Trophoblast cell (in vitro differentiated cells and primary cell): ENCODE measurements at places on chromosomes 3 and 15.
A peak's percentile ranks its signal among the peaks of the same experiment; 100 is the strongest.

DNA sequence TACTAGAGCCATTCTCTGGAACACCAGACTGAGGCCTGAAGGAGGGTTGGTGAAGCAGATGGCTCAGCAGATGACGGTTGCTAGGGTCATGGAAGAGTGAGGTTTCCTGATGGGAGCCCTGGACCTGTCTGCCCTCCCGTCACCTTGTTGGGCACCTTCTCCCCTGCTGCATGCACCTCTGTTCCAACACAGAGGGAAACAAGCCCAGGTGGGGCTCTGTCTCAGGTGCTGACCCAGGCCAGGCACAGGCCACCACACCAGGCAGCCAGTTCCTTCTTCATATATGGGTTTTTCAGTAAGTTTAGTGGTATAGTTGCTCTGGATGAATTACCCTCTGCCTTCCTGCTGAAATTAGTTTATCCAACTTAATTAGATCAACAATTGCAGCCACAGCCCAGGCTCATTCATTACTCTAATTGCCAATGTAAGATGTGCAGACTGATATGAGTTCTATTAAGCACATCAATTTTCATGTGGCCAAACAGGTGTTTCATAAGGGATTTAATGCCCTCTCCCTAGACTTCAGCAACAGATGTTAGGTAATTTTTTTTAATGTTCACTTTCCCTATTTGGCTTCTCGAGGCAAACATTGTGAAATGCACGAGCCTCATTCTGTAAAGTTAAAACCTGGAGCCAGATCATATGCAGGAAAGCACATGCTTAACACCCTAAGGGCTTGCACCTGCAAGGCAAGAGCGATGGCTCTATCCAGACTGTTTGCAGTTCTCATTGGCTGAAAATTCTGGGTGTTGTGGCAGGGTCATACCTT lies 174.8 kb downstream of the CHDH start:
- DNase-seq = no peak

DNA sequence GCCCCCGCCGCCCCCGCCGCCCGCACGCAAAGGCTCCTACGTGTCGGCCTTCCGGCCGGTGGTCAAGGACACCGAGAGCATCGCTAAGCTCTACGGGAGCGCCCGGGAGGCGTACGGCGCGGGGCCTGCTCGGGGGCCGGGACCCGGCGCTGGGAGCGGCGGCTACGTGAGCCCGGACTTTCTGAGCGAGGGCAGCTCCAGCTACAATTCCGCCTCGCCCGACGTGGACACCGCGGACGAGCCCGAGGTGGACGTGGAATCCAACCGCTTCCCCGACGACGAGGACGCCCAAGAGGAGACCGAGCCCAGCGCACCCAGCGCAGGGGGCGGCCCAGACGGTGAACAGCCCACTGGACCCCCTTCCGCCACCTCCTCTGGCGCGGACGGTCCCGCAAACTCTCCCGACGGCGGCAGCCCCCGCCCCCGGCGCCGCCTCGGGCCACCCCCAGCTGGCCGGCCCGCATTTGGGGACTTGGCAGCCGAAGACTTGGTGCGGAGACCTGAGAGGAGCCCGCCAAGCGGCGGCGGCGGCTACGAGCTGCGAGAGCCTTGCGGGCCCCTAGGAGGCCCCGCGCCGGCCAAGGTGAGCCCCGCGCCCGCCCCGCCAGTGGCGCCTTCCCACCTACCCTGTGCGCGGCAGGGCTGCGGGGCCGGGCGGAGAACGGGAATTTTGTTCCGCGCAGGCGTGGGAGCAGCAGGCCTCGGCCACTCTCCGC lies 2.4 kb downstream of the SKOR1 start:
- no peak for DNase-seq

GRCh38 chr15:69848551-69849231 lies 249.0 kb downstream of the TLE3 start:
- DNase-seq = no peak

DNA sequence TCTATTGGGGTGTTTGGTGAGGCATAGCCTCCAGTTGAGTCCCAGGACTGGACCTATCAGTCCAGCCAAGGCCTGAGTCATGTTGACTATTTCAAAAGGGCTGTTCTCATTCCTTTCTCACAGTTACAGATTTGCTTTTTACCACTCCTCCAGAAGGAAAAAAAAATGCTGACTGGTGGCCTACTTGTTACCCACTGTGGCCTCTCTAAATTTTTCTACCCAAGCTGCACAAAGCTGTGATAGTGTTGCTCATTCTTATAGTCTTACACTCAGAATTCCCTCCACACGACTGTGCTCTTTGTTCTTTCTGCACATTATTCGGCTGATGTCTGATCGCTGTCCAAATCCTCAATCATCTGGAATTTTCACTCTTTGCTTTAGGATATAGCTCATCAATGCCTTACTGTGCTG lies 1142.2 kb downstream of the IGSF11 start:
- no peak for DNase-seq

- DNase-seq = no peak
Observed at GRCh38 chr15:95323796-95324195, 1006.7 kb upstream of the NR2F2 start.

DNA sequence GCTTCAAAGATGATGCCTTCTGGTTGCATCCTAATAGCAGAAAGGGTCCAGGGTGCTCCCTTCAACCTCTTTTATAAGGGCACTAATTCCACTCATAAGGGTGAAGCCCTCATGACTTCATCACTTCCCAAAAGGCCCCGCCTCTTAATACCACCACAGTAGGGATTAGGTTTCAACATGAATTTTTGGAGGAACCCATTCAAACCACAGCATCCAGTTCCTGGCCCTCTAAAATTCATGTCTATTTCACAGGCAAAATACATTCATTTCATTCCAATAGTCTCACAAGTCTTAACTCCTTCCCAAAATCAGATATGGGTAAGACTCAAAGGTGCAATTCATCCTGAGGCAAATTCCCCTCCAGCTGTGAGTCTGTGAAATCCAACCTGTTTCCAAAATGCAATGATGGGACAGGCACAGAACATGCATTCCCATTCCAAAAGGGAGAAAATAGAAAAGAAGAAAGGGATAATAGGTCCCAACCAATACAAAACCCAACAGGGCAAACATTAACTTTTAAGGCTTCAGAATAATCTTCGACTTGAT lies 124.0 kb downstream of the ATP1B3 start:
- peak; percentile 95 for DNase-seq

- DNase-seq = no peak
Observed at GRCh38 chr3:190192087-190192486, 71.4 kb upstream of the P3H2 start.

DNA sequence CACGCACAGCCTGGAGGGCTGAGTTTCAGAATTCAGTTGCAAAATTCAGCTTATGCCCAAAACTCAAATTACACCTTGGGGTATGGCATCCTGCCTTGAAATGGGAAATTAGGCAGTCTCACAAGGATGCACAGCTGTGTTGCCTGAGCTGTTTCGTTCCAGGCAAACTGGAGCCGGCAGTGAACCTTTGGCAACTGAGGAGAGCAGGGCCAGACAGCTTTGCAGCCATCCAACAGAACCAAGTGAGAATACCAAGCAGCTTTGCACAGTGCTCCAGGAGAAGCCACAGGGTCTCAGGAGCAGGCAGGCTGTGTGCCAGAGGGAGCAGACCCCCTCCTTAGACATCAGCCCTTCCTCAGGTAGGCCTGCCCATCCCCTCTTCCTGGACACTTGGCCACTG lies 32.5 kb upstream of the BFSP2 start:
- no peak for DNase-seq

GRCh38 chr15:79680720-79681119 lies 216.1 kb downstream of the MTHFS start:
- no peak for DNase-seq

DNA sequence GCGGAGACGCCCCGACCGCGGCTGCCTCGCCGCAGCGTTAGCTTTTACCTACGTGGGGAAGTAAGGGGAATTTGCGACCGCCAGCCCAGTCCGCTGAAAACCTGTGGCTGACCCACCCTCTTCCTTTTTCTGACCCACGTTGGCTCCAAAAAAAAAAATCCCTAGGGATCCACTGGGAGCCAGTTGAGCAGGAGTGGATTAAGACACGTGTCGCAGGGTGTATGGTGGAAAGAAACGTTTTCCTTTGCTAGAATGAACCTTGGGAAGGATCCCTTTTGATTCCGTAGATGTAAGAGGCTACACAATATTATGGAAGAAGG lies 575 bp upstream of the PCYT1A start:
- peak; percentile 56 for DNase-seq

GRCh38 chr3:164332831-164333802 lies 745.2 kb downstream of the SI start:
- no peak for DNase-seq

- DNase-seq = no peak
Observed at GRCh38 chr15:68371851-68372250, 60.1 kb downstream of the ITGA11 start.

GRCh38 chr15:91447991-91448644 lies 348.1 kb downstream of the SV2B start:
- no peak for DNase-seq

DNA sequence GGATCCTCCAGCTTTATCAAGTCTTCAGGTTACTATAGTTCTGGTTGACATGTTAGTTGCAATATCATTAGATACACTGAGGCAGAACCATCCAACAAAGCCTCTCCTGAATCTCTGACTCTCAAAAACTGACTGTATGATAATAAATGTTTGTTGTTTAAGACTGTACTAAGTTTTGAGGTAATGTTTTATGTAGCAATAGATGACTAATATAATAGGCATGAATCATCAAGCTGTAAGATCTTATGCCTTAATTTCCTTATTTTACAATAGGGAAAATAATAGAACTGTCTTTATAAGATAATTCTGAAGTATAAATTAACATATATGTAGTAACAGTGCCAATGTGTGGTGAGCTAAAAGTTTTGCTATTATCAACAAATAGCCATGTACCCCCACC lies 88.9 kb upstream of the TBC1D5 start:
- DNase-seq = no peak

- no peak for DNase-seq
Observed at GRCh38 chr15:70090436-70091296, 7.1 kb downstream of the TLE3 start.

DNA sequence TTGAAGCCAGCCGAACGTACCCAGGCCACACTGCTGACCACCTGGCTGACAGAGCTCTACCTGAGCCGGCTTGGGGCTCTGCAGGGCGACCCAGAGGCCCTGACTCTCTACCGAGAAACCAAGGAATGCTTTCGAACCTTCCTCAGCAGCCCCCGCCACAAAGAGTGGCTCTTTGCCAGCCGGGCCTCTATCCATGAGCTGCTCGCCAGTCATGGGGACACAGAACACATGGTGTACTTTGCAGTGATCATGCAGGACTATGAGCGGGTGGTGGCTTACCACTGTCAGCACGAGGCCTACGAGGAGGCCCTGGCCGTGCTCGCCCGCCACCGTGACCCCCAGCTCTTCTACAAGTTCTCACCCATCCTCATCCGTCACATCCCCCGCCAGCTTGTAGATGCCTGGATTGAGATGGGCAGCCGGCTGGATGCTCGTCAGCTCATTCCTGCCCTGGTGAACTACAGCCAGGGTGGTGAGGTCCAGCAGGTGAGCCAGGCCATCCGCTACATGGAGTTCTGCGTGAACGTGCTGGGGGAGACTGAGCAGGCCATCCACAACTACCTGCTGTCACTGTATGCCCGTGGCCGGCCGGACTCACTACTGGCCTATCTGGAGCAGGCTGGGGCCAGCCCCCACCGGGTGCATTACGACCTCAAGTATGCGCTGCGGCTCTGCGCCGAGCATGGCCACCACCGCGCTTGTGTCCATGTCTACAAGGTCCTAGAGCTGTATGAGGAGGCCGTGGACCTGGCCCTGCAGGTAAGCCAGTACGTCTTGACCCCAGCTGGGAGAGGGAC lies 6.2 kb downstream of the VPS18 start:
- no peak for DNase-seq

- DNase-seq = no peak
Observed at GRCh38 chr3:186356152-186356551, 5.9 kb downstream of the DGKG start.

DNA sequence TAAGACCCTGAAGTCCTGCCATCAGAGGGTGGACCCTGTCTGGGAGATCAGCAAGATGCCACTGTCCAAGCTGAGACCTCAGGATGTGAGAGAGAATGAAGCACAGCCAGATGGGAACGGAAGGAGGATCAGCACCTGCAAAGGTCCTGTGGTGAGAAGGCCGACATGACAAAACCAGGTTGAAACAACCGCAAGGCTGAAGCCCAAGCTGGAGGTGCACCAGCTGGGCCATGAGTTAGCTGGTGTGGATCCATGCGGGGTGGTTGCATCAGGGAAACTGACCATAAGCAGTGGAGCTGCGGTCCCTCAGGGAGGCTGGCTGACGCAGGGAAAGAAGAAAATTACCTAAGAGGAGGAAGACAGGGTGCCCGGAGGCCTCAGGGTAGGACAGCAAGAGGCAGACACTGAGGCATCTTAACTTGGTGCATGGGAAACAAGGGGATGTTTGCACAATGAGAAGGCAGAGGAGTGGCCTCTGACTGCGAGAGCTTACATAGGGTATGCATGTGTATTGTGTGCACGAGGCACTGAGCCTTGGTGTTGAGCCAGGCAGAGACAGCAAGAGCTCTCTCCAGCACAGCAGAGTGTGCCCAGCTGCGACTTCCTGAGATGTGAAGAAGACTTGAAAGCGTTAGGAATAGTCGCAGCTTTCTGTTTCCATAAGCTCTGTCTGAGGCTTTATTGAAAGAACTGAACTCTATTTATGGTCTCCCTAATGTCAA lies 497.7 kb downstream of the OCA2 start:
- DNase-seq = no peak

GRCh38 chr15:62779899-62780298 lies 262.6 kb upstream of the TPM1 start:
- DNase-seq = no peak

GRCh38 chr3:185422677-185423076 lies 59.7 kb downstream of the MAP3K13 start:
- DNase-seq = no peak

DNA sequence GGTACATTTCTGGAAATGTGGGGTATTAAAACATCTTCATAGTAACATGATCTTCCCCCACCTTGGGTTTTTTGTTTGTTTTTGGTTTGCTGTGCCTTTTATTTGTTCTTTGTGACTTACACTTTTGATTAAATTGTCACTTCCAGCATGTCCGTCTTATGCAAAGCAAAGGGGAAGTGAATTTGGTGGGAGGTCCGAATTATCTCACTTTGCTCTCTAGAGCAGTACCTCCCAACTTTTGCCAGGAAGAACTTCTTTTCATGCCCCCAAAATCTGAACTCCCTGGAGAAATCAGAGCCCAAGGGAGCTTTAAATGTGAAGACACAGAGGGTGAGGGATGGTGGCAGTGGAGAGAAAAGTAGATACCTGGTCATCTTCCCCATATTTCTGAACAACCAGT lies 173.1 kb downstream of the IL5RA start:
- no peak for DNase-seq

DNA sequence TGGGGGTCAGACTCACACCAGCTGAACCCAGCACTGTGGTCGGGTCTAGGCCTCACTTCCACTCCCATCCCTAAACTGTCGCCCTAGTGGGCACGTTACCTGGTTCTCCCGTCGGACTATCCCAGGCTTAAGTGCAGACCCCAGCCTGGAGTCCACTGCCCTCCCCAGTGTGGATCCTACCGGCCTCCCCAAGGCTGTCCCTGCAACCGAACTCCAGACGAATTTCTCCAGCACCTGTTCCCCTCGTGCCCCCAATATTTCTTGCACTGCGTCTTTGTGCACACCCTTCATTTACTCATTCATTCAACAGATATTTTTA lies 26.5 kb downstream of the SLC41A3 start:
- DNase-seq = no peak
